Activated CD8-positive, alpha-beta T cell treated with anti-CD3 and anti-CD28 coated beads for 36 hours (primary cell): ENCODE measurements at places on chromosomes 13 and 19. TPM values are rescaled to one million over a fixed set of nuclear protein-coding genes. Genes with fewer than 3 reads are reported as not detected.
A peak's percentile ranks its signal among the peaks of the same experiment; 100 is the strongest.

- no peak for DNase-seq
These were observed 4.3 kb upstream of the POU4F1 start for GRCh38 chr13:78607409-78608251.

DNA sequence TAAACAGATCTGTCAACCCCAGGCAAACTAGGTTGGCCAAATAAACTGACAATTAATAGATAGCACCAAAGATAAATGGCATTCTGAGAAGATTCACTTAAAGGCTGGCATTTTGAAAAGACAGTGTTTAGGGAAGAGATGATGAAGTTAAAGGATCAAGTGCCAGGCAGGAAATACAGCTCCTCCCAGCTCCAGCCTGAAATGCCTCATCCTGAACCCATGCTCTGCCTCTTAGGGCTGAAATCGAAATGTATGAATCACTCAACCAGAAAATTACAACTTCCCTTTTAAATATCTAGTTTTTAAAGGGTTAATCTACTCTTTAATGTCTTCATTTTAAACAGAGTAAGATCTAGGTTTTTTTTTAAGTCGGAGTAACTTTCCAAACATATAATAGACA lies 171.2 kb upstream of the UBL3 start:
- no peak for DNase-seq

- no peak for DNase-seq
These were observed 20.0 kb upstream of the UPF3A start for GRCh38 chr13:114261328-114261965.

DNA sequence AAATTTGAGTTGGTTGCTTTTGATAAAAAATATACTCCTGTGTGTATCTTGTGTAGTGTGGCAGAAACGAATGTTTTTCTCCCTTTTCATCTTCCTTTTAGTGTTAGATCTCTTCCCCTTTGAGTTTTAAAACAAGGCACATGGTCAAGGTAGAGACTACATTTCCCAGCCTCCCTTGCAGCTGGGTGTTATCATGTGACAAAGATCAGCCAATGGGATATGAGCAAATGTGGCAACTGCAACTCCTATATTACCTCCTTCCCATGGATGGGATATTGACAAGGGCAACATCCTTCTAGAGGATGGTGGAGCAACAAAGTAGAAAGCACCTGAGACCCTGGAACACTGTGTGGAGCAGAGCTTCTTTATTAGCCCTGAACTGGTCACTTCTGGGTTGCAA lies 42.4 kb downstream of the ADGRE3 start:
- peak; percentile 26 for DNase-seq

DNA sequence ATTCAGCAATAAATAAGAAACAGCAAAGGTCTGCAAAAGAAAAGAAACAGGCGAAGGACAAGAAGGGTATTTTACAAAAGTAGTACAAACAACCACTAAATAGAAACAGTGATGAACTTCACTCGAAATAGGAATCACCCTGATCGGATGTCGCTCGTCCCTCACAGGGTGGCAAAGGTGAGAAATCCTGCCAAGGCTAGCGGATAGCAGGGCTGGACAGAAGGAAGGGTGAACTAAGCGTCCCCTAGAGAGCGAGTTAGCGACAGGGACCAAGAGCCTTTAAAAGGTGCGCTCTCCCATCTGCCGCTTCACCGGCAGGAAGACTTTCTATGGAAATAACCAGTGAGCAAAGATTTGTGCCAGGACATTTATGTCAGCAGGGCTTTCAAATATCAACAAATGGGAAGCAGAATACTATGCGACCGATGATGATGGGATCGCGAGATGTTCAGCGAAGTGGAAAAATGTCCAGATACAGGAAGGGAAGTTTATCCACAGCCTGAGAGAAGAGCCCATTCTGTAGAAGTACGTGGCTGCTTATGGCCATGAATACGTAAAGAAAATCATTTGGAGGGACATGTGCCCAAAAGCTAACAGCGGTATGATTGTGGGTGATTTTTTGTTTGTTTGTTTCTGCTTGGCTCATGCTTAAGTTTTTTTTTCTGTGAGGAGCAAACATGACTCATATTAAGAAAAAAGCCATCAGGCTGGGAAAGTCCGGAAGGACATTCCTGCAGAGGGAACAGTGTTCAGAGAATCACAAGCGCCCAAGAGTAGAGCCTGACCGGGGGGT lies 18.9 kb downstream of the ELAVL1 start:
- DNase-seq, result no peak

DNA sequence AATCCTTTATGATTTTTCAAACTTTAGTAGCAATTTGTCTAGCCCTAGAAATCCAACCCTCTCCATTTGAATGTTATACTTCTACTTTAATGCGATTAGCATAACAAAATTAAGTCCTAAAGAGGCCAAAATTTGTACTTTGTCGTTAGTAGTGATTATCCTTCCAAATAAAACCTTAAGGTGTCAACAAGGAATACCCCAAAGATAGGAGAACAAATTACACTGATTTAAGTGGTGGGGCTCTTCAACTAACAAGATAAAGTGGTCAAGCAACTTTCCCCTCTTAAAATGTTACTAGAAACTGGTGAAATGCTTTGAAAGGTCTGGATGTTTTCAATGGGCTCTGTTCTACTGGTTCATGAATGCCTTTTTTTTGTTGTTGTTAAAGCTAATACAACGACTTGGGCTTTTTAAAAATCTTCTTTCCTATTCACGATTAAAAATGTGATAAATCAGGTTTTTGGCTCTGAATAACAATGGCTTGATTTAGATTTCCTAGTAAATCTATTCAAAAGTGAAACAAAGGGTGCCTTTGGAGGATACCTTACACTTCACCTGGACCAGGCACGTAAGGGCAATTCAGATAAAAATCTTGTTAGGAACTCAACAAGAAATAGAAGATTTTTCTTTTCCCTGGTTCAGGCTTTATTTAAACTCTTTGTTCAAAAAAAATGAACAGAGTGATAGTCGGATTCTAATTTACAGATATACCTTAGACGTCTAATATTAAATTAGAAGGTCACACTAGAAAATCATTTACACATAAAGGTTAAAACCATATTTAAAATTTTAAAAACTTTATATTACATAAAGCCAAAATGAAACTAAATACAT lies 3.1 kb downstream of the SOX21 start:
- no peak for DNase-seq

- DNase-seq, result peak; percentile 42
These were observed 24.8 kb upstream of the PLA2G4C start for GRCh38 chr19:48135411-48135810.

GRCh38 chr13:45015300-45015699 lies 26.0 kb downstream of the GPALPP1 start:
- DNase-seq, result no peak

DNA sequence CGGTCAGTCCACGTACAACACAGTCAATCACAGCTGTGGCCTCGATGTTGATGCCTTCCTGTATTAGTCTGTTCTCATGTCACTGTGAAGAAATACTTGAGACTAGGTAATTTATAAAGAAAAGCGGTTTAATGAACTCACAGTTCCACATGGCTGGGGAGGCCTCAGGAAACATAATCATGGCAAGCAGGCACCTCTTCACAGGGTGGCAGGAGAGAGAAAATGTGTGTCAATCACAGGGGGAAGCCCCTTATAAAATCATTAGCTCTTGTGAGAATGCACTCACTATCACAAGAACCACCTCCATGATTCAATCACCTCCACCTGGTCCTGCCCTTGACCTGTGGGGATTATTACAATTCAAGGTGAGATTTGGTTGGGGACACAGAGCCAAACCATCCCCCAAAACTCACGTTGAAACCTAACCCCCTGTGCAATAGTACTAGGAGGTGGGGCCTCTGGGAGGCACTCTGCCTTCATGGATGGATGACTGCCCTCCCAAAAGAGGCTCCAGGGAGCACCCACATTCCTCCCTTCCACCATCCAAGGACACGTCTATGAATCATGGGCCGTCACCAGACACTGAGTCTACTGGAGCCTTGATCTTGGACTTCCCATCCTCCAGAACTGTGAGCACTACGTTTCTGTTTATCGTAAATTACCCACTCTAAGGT lies 2.3 kb upstream of the PROZ start:
- DNase-seq, result no peak

- DNase-seq, result no peak
These were observed 33.2 kb upstream of the PNMA8B start for GRCh38 chr19:46528601-46529590.

DNA sequence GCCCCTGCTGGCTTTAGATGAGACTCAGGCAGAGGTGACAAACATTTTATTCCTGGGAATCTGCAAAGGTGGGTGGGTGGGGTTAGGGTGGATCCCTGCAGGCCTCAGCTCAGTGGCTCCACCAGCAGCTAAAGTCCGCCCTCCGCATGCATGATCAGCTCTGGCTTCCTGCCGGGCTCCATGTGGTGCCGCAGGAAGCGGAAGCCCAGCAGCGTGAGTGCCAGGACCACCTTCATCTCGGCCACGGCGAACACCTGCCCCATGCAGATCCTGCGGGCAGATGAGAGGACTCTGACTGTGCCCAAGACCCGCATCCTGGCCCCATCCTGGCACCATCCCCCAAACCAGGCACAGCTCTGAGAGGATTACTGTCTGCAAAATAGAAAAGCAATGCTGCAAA lies 26.3 kb downstream of the CYP4F2 start:
- peak; percentile 61 for DNase-seq

GRCh38 chr13:23609874-23610576 lies 39.8 kb downstream of the TNFRSF19 start:
- no peak for DNase-seq

- DNase-seq, result peak; percentile 89
These were observed 25.9 kb downstream of the MPND start for GRCh38 chr19:4369109-4369887.

- DNase-seq, result peak; percentile 58
These were observed 8.8 kb downstream of the RINL start for GRCh38 chr19:38869160-38869835.

- no peak for DNase-seq
These were observed 3.7 kb upstream of the RAP2A start for GRCh38 chr13:97430296-97430695.

GRCh38 chr13:46015366-46015765 lies 37.2 kb downstream of the ZC3H13 start:
- DNase-seq, result no peak

DNA sequence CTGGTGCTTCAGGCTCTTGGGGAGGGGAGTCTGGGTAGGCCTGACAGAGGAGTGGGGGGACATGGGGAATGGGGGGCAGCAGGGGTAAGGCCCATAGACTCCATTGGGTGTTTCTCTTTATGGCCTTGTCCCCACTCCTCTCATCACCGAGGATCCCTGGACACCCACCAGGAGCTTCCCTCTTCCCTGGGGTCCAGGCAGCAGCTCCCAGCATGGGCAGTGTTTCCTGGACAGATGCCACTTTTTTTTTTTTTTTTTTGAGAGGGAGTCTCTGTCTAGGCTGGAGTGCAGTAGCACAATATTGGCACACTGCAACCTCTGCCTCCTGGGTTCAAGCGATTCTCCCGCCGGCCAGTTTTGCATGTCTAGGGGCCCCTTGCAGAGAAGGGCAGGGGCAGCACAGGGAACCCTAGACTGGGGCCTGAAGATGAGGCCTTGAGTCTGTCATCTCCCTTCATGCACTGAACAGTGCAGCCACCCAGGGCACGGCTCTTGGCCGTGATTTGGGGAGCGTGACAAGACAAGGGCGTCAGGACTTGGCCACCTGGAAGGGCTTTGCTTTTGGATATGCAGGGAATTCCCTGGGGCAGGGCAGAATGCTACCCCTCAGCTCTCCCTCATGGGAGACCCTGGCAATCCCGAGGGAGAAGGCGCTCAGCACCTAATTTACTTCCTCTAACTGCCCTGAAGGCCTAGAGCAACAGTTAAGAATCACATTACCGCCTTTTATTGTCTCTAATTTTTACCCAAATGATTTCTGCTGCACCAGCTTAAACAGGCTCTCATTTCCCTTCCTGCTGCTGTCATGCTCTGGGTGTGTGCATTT lies 213.9 kb upstream of the ZNF536 start:
- no peak for DNase-seq

DNA sequence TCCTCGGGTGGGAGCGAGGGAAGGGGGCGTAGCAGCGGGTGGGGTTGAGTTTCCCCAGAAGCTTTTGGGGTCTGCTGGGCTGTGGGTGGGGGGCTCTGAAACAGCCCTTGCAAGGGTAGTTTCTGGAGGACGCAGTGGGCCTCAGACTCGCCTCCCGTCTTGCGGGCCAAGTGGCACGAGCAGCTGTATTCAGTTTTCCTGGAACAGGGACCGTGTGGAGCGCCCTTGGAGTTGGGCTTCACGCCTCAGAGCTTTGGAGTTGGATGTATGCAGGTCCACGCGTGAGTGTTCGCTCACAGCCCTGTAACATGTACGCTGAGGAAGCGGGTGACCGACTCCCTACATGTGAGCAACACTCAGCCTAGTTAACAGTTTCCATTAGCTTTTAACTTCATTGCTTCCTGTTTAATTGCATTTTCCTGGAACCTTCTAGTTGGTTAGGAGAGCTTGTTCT lies 603 bp downstream of the TM9SF2 start:
- peak; percentile 45 for DNase-seq

DNA sequence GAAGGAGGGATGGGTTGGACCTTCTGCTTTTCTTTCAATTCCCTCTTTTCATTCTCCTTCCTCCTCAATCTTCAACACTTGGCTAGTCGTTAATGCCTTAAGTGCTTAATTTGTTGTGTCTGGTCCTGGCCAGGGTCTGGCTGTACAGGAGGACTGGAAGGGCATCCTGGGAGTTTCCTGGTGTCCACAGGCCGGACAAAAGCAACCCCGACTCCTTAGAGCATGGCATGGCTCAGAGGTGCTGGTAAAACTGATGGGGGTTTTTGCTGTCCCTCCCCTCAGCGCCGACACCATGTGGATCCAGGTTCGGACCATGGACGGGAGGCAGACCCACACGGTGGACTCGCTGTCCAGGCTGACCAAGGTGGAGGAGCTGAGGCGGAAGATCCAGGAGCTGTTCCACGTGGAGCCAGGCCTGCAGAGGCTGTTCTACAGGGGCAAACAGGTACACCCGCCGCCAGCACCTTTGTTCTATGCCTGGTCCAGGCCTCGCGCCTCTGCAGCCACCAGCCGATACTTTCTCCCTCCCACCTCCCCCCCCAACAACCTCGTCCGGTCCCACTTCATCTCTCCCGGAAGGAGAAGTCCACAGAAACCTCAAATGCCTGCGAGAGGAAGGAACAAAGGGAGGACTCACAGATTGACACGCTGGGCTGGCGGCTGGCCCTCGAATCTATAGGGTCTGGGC lies 1.4 kb downstream of the UHRF1 start:
- DNase-seq, result peak; percentile 44

- no peak for DNase-seq
These were observed 24.6 kb downstream of the CDADC1 start for GRCh38 chr13:49272296-49272695.

The WDR87 gene
- not detected for total RNA-seq

The FGF21 gene
- total RNA-seq, result not detected

The SMAD9 gene
- 0.11 TPM for total RNA-seq

The KL gene
- total RNA-seq, result 0.27 TPM

The PALM gene
- 0.36 TPM for total RNA-seq

The GCDH gene
- 37.5 TPM for total RNA-seq

The PRR19 gene
- 0.49 TPM for total RNA-seq

The LPAR6 gene
- 5.2 TPM for total RNA-seq
